Activated CD4-positive, alpha-beta T cell treated with anti-CD3 and anti-CD28 coated beads for 24 hours (primary cell): ENCODE measurements at places on chromosomes 11 and 22.

DNA sequence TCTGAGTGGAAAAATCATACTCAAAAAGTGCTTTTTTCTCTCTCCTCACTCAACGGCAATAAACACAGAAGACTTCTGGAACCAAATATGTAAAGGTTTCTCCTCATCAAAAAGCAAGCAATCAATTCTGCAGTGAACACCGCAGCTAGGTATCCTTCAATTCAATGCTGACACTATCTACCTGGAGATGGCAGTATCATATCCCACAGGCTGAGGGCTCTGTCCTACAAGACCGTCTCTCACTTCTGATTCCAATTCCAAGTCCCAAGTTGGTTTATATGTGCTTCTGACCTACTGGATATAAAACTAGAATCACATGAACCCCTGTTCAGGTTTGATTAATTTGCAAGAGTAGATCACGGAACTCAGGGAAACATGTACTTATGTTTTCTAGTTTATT, 59.7 kb upstream of the LUZP2 start:
- DNase-seq: no peak

DNA sequence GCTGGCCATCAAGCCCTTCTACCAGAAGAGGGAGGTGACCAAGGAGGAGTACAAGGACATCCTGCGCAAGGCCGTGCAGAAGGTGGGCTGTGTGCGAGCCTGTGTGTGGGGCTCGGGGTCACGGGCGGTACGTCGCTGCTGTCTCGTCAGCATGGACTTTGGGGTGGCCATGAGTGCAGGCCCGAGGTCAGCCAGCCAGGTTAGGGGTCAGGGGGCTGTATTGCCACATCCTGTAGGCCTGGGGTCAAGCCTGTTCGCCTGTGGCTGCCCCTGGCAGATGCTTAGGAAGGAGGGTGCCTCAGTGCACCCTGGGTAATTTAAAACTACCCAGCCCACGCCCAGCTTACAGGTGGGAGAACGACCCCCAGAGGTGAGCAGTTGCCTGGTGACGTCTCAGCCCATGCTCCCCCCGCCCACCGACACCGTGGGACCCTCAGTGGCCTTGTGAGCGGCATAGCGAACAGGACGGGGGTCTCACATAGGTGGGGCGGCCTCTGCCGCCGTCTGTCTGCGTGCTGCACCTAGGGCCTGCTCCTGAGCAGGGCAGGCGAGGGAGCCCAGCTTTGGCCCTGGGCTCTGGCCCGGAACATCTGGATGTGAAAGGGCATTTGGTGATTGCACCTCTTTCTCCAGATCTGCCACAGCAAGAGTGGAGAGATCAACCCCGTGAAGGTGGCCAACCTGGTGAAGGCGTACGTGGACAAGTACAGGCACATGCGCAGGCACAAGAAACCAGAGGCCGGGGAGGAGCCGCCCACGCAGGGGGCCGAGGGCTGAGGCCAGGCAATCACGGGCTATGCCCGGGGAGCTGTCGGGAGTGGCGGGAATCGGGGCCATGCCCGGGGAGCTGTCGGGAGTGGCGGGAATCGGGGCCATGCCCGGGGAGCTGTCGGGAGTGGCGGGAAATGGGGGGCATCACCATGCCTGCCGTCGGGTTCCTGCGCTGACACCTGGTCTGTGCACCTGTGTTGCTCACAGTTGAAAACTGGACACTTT, 4.5 kb downstream of the IRF7 start:
- no peak for DNase-seq

GRCh38 chr11:114265122-114265878, 30.9 kb upstream of the NNMT start:
- no peak for DNase-seq

DNA sequence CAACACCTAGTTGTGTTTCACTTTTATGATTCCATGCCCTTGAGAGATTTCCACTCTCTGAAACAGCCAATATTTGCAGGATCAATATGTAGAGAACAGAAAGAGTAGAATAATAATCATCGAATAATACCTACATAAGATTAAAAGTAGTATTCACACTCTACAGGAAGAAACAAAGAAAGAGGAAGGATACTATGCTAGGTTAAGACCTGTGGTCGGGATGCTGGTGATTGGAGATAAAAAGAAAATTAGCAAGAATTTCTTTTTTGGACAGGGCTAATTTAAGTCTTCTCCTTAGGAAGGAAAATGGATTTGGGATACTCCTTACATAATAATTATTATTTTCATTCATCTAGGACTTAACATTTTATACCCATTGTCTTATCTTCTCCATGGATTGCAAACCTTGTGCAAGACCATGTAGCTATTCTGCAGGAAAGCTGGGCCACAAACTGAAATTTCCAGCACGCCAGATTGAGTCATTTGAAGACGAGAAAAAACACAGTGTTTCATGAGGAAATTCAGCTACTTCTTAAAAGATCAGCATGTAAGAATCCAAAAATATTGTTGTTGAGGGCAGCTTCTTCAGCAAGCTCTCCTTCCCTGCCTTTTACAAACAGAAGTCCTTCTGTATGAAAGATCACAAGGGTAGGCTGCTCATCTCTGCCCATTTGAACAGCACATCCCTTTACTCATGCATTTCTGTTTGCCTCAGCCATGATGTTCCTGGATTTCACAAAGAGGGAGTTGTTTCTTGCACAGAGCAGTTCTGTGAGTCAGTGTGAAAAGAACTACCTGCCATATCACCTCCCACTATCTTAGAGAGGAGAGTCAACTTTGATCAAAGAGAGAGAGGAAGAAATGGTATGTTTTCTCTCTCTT, 90.7 kb downstream of the FAM76B start:
- no peak for DNase-seq

GRCh38 chr11:112363527-112363926, 102.9 kb upstream of the PLET1 start:
- DNase-seq: no peak
